Activated CD8-positive, alpha-beta T cell treated with anti-CD3 and anti-CD28 coated beads for 36 hours (primary cell): ENCODE measurements at places on chromosomes 12 and 14. TPM values are rescaled to one million over a fixed set of nuclear protein-coding genes. Genes with fewer than 3 reads are reported as not detected.

DNA sequence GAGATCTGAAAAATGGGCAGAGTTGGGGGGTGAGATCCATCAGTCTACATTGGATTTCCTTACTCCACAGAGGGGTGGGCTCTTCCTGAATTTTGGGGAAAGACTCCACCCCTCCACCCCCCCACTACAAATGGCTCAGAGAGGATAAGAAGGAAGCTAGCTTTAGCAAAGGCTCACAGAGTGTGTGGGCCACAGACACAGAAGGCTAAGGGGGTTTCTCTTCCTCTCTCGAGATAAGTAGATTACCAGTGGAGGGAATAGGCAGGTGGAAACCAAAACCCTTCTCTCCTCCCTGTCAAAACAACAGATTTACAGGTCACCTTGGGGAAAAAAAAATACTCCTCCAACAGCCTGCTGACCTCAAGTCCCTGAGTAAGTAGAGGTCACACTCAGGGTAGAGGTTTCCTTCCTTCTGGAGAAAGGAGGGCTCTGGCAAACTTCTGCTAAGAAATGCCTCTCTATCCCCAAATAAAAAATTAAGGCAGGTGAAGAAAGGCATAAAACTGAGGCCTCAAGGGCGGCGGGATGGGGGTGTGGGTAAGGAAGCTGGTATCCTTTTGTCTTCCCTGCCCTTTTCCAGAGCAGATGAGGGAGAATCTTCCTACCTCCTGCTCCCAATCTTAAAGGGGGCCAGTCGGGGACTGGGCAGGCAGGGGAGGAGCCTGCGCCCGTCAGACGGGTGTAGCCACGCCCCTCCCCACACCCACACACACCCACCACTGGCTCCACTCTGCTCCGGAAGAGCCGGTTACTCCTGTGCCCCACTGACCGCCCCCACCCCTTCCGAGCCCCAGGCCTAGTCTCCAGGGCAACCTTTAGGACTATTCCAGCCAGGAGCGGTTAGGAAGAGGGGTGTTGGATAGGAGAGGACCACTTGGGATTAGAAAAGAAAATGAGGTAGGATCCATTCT is 1.9 kb upstream of the BAZ2A start:
- DNase-seq, result peak; percentile 76

- DNase-seq, result no peak
Observed at GRCh38 chr12:119391673-119392072, 57.1 kb downstream of the CCDC60 start.

- DNase-seq, result no peak
Observed at GRCh38 chr12:25242981-25243679, 7.6 kb downstream of the KRAS start.

DNA sequence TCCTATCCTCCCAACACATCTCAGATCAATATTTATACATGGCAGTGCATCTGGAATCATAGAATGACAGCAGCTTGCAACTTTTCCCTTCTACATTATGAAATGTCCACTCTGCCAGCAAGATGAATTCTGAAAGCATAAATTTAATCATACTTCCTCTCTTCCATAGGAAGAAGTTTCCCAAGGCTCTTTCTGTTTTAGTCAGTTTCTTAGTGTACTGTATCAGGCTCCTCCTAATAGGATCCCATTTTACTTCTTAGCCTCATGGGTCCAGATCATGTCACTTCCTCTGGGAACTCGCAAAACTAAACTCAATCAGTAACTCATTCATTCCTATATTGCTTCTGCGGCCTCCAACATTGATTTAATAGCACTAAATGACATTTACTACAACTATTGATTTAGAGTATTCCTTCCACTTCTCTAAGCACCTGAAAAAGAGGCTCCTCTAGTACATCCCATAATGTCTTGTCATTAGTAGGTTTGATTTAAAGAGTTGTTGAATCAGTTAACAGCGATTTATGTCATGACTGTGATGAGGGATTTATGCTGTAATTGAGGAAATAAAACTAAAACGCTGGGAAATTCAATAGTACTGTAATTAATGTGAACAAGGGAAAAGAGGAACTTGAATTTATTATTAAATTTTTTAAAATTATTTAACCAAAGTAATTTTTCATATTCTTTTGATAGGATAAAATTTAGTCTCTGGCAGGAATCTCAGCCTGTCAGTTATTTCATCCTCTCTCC is 4.0 kb downstream of the CLEC1A start:
- no peak for DNase-seq

DNA sequence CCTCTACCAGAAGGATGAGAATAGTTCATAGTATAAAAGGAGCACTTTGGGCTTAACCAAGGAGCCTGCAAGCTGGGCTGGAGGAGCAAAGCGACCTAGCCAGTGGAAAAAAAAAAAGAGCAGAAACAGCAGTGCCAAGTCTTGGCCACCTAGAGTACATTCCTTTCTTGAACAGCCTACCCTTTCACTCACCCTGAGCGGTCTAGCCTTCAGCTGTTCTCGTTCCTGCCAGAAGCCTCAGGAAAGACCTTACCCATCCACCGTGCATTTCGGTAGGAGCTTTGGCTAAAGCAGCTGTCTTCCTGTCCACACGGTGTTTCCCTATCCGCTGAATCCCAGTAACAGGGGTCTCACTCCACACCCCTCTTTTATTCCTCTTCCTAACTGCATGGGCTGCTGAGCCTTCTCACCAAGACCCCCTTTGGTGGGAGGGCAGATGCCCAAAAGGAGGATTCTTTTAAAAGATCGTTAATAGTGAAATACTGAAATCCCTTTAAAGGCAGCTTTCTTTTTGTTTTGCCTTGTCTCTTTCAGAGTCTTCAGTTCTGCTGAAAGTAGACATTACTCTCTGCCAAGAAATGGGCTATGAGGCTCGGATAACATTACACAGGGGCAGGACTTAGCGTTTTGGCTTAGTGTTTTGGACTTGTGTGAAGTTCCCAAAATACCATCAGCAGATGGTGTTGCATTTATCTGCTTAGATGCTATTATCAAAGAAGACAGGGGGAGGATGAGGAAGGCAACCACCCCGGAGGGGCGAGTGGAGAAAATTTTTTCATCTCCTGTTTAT is 88.5 kb upstream of the METAP2 start:
- no peak for DNase-seq

Gene EEF1AKMT3
- total RNA-seq, result 4.0 TPM

GRCh38 chr12:107921062-107921461 is 146.6 kb downstream of the ASCL4 start:
- DNase-seq, result no peak

DNA sequence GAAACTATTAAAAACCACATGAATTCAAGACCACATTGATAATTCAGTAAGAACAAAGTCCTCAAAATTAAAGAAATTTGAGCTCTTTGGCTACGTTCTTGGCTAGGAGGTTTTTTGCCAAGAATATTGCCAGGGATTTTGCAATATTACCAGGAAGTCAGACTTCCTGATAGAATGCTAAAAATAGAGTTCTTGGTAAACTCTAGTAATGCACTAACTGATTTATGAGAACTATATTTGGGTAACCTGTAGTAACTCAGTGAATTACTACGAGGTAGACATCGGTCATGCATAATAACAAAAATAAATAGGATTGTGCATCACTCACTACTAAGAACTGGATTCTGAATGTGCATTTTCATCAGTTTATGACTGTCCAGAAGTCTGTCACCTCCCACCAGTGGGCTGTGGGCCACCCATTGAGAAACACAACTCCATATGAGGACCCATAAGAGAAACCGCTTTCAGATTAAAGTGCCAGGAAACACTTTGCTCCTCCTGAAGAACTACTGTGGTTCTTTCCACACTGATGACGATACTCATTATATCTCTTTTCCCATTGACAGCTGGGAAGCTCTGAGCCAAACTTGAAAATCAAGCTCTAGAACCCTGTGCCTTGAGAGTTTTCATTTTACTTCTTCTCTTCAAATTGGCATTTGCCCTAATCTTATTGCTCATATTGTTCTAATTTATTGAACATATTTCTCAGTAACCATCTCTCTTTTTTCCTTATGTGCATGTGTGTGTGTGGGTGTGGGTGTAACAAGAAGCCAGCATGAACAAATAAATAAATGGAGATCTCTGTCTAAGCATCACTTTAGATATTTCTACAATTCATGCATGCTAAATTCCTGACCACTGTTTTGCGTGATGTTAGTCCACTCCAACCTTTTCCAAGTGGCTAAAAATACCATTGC is 116.6 kb downstream of the BCL11B start:
- DNase-seq, result no peak

Gene CINP
- total RNA-seq, result 52.2 TPM

DNA sequence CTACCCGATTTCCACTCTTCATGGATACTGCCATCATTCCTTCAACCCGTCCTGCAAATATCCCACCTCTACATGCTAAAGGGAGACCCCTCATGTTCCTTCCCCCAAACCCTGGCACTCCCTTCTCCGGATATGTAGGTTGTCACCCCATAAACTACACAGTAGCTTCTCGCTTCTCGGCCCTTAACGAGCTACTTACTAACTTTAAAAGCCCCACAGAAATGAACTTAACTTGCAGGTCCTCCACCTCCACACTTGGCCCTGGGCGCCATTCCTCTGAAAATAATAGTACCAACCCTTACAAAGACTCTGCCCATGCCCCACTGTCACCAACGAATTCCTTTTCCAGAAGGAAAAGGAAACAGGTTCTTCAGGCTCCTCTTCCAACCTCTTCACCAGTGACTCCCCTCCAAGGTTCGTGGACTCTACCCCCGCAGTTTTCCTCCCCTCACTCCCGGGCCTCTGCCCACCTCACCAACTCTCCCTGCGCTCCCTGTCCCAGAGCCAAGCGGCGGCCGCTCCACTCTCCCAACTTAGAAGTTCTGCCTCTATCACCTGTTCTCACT is 1.2 kb downstream of the SPPL3 start:
- DNase-seq, result peak; percentile 21

Gene NR4A1
- total RNA-seq, result 120 TPM

GRCh38 chr12:74619084-74619483 is 81.4 kb downstream of the ATXN7L3B start:
- DNase-seq, result no peak

DNA sequence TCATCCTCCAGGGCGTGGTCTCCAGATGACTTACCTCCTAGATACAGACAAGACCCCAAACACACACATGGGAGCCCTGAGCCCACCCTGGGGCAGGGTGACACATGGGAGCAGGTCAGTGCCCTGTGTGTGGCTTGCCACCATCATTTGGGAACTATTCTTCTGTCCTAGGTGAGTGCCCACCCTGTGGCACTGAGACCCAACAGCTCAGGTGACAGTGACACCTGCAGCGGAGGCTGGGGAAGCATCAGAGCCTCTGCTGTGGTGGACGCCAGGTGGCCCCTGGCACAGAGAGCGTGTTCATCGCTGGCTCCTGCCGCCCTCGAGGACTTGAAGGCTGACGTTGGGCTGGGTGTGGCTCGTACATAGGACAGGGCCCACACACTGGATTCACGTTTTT is 23.0 kb downstream of the SFSWAP start:
- DNase-seq, result no peak

DNA sequence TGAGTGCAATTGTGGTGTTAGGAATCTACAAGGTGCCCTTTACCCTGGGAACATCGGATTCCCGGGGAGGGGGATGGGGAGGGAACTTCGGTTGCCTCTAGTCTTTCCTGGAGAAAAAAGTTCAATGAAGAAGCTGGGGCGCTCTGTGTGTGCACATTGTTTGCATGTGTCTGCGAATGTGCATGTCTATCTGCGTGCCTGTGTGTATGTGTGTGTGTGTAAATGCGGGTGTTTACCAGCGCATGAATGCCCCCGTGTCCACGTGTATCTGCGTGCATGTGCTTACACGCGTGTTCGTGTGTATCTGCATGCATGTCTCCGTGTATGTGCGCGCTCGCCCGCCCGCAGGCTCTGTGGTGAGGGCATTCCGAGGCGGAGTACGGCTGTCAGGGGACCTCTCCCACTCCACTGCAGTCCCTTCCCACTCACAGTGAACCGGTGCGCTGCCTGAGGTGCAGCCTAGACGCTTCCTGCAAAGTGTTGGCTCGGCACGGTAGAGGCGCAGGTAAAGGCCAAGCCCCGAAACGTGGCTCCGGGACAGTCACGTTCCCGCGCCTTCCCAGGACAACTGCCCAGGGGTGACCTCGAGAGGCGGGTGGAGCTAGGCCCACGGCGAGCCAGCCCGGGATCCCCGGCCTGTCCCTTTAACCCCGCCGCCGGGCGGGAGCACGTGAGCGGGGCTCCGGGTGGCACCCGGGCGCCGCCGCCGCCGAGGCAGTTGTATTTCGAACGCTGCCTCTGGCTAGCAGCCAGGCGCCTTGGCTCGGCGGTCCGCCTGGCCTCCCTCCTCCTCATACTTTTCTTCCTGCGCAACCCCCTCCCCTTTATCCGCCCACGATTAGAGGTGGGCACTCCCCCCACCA is 539 bp upstream of the HMGA2 start:
- DNase-seq, result peak; percentile 5

GRCh38 chr12:3966376-3966775 is 93.2 kb upstream of the PARP11 start:
- DNase-seq, result no peak

DNA sequence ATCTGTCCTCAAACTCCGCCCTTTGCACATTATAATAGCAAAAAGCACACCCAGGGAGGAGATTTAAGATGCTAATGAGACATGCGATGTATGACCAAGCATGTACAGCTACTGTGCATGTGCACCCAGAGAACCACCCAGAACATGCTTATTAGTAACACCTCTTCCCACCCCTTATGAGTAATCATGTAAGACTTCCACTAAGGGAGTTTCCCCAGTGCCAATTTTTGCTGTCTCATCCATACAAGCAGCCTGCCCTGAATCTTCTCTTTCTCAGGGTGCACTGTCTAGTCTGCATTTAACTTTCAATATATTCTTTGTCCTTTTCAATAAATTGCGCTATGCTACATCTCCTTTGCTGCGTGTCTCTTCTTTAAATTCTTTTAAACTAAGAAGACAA is 830.0 kb upstream of the NOVA1 start:
- DNase-seq, result no peak

Gene SDS
- not detected for total RNA-seq

Gene TMEM121
- 12.0 TPM for total RNA-seq

DNA sequence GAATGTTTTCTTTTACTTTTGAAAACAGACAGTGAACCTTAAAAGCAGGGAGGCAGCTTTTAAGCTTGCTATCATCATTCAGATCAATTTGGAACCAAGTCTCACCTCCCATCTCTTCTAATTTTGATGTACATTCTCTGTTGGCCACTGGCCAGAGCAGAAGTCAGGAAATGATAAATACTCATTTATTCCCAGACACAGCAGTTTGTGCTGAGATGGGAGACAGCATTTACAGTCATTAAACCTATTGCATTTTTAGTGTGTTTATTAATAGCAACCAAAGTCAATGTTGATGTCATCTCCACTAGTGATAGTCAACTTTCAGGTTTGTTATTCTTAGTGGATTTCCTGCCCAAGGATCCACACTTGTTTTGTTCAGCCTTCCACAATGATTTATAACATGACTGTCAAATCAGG is 320.0 kb upstream of the ATP2B1 start:
- no peak for DNase-seq

Gene SYT10
- not detected for total RNA-seq

DNA sequence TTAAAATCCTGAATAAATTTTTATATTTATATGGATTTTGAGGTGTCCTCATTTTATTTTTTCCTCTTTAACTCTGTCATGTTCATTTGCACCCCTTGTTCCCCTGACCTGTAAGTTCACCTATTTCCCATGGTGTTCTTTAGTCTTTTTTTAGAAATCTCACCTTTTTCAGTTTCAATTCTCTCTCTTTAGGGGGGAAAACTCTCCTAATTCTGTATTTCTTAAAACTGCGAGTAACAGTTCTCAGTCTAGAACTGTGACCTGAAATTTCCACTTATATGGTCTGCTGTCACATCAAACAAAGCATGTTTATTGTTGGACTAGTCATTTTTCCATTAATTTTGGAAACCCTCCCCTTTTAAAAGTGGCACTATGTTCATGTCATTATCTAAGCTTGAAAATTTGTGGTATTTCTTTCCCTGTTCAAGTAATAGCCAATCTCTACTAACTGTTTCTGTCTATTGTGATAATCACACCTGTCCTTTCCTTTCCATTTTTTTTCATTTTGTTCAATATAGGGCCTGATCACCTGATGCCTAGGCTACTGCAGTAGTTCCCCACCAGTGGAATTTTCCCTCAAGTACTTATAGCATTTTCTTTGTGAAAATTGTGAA is 14.0 kb upstream of the FBXO33 start:
- DNase-seq, result no peak
